ENCODE measurements at places on chromosomes 11 and 22.

DNA sequence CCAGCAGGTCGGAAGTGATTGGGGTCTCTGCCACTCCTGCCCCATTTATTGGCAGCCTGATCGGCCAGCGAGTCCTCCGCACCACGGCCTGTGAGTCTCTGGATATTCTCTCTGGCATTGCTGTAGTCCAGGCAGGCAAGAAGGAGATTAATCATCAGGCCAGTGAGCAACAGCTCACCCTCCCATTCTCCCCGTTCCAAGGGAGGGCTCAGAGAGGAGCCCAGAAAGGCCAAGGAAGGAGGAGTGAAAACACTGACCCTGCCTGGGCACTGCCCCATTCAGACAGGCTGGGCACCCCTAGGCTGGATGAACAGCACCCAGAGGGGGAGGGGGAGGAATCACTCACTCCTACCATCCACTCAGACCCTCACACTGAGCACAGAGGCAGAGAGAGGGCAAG lies 3.1 kb downstream of the SAA2 start:
- DNase-seq = no peak

DNA sequence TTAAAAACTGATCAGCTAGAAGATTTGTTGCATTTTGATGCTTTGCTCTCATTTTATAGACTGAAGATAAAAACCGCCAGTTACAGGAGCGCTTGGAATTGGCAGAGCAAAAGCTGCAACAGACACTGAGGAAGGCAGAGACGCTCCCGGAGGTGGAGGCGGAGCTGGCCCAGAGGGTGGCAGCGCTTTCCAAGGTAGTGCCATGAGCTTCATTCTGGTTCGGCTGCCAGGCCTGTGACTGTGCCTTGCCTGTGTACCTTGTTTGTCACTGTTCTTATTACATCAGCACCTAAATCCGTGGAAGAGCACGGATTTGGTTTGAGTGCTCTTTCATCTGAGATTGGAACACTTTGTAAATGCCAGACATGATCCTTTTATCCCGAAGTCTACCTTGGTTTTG lies 61.4 kb downstream of the PPFIA1 start:
- DNase-seq = no peak

DNA sequence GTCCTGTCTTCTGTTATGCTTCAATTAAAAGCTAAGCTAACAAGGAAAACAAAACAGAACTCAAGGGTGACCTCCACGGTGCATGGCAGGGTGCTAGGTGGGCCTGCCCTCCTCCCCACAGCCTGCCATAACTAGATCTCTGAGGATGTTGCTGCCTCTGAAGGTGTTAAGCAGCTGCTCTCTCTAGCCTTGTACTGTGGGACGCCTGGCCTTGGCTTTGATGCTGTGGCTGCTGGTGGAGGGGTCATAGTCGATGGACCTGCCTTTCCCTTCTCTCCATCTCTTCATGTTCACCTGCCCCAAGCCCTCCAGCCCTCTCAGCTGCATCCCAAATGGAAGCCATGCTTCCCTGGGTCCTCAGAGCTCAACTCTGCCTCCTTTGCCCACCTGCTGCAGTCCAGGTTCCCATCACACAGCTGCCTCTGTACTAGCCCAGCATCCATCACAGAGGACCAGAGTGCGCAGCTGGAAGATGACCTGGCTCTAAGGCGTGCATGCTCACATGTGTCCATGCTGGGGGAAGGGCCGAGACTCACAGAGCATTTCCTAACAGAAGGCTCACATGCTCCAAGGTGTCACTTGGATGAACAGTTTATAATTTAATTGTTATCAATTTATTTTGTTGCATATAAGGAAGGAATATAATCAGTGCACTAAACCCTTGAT lies 180.3 kb upstream of the E2F8 start:
- no peak for DNase-seq

DNA sequence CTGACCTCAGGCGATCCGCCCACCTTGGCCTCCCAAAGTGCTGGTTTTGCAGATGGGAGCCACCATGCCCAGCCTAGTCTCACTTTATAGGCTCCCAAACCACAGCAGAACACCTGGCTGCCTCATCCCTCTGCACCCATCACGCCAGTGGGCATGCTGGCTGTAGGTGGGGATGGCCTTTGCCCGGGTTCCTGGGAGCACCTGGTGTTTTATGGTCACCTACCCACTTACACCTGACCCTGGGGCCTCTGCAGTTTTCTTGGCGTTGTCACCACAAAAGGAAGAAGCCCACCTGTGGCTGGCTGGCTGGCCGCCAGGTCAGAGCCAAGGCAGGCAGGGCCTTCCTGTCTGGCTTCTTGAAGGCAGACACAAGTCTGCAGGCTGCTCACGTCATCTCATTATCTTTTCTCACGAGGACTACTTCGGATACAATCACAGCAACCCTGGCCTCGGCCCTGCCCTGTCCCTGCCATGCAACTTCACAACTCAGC lies 8.2 kb downstream of the RRP7A start:
- no peak for DNase-seq

- no peak for DNase-seq
These were observed 168.7 kb upstream of the TENM4 start for GRCh38 chr11:79609511-79609910.

GRCh38 chr11:6943131-6943530 lies 16.9 kb downstream of the ZNF215 start:
- DNase-seq = no peak

DNA sequence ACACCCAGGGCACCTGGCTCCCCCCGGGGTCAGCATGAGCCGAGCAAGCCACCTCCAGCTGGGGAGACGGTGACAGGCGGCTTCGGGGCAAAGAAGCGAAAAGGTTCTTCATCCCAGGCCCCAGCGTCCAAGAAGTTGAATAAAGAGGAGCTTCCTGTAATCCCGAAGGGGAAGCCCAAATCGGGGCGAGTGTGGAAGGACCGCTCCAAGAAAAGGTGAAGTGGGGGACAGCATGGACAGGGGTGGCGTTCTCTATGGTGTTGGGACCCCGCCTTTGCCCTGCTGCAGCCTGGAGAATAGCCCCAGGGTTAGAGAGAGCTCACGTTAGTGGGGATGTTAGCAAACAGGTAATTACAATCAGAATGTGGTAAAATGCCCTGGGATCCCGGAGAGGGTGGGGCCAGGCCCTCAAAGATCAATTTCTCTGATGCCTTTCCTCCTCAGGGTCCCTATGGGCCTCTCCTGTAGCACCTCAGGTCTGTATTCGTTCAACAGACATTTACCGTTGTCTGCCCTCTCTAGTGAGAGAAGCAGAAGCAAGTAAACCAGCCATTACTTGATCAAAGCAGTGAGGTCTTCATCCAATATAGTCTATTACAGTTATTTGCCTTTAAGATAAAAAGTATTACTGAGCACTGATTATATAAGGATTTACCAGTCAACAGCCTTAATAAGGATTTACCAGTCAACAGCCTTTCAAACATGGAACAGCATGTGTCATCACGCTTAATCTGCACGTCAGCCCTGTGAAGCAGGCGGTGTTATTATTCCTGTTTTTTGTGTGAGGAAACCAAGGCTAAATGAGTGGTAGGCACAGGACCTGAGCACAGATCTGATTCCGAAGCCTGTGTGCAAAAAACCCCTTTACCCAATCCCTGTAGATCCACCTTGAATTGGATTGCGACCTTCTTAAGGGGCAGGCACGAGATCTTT lies 1.0 kb downstream of the CCDC86 start:
- DNase-seq = no peak

GRCh38 chr11:33552756-33553155 lies 147.9 kb downstream of the C11orf91 start:
- no peak for DNase-seq

DNA sequence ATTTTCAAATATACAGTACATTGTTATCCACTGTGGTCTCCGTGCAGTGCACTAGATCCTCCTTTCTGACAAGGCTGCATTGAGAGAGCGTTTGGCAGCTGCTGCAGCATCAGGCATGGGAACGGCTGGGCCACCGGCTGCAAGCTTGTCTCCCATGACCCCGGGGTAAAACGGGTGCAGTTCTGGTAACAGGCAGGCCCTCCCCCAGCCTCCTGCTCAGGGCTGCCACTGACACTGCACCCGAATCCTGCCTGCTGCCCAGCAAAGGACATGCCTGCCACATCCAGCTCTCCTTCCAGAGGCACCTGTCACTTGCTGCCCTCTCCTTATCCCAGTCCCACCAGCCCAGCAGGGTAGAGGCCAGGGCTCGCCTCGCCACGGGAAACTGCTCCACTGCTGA lies 124.5 kb upstream of the TMEM45B start:
- DNase-seq = no peak

GRCh38 chr22:31882971-31883370 lies 61.4 kb upstream of the YWHAH start:
- no peak for DNase-seq

GRCh38 chr11:25824688-25825087 lies 507.2 kb upstream of the ANO3 start:
- DNase-seq = no peak

DNA sequence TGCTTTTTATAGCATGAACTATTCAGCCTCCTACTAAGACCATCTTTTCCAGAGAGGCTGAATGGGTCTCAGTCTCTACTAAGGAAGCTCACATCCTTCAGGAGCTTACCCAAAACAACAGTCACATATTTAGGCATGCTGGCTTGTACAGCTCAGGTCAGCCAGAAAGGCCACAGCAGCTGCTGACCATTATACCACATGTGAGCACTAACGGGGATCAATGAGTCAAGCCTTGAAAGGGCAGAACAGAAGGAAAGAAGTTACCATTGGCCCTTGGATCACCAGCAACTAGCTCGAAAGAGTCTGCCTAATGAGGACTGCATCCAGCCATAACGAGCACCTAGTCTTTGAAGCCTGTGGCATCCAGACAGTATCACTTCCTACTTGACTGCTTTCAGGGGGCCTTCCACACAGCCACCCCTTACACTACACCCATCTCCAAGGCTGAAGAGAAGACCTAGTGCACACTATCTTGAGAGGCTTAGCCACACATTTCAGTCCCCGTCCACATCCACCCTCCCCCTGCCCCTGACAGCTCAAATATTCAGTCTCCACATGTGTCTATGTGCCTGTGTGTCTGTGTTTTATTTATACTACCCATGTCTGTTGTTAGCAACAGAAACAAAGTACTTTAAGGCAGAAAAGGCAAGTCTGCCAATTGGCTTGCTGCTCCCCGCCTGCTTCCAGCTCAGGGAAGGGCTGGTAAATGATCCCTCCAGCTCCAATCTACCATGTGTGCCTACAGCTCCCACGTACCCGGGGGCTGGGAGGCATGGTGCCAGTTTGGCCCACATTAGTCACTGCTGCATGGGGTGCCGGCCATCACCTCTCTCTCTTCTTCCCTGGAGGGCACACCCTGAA lies 95.5 kb downstream of the RPL27A start:
- DNase-seq = peak; percentile 11

- no peak for DNase-seq
These were observed 32.1 kb upstream of the PAK1 start for GRCh38 chr11:77505956-77506355.

- no peak for DNase-seq
These were observed 16.2 kb upstream of the ACER3 start for GRCh38 chr11:76844511-76844910.

DNA sequence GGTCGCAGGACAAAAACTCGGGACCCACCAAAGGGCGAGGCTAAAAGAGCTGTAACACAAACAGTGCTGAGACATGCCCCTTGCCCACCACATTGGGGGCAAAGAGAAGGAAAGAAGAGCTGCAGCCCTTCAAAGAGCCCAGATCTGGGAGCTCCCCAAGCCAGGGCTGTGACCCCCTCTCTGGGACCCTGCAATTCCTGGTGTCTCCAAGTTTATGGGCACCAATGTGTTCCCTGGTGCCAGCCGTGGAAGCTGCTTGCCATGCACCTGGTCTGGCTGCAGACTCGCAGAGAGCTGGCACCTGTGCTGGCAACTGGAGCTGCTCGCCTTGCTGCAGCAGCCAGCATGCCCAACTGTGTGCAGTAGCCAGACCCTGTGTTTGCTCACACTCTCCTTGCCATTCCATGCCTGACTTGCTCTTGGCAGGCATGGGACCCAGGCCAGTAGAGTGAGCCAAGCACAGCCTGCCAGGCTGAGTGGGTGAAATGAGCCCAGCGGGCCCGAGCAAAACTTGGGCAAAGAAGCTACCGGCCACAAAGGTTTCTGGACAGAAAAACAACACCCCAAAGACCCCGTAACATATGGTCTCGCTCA lies 16.0 kb downstream of the RRP8 start:
- no peak for DNase-seq

DNA sequence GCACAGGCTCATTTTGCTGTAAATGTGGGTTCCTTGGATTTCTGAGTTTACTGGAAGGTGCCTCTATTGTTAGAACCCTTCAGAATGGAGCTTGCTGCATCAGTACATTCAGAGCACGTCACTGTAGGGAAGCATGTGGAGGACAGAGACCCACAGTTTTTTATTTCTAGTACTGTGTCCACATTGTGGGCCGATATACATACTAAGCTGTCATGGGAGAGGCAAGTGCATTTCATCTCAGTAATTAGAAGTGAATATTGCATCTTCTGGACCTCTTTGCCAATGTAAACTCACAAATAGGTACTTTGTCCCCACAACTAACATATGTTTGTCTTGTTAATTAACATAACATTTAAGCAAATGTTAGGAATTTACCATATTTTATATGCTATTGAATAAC lies 139.7 kb downstream of the NAV2 start:
- no peak for DNase-seq

DNA sequence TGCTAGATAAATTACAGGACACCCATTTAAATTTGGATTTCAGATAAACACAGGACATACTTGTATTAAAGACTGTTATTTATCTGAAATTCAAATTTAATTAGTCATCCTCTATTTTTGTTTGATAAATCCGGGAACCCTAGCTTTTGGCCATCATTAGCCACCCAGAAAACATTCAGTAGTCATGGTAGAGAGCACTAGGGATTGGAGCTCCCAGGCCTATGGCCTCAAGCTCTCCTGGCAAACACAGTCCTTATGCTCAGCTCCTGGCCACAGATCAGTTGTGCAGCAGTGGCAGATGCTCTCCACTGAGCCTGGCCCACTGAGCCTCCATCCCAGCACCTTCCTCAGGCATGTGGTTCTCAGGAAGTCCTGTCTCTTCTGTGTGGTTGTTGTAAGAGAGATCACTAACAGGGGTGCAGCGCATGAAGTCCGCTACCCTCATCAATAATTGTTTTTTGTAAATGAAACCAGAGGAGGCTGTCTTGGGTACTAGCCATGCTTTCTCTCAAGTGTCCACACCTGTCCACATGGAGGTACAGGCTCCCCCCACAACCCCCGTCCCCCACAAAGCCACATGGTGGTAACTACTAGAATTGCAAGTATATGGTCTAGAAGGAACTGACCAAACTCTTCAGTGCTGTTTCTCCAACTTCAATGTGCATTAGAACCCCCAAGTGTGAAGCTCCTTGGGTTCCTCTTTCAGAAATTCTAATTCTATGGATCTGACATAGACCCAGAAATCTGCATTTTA lies 1.1 kb upstream of the IRAG1 start:
- DNase-seq = no peak

DNA sequence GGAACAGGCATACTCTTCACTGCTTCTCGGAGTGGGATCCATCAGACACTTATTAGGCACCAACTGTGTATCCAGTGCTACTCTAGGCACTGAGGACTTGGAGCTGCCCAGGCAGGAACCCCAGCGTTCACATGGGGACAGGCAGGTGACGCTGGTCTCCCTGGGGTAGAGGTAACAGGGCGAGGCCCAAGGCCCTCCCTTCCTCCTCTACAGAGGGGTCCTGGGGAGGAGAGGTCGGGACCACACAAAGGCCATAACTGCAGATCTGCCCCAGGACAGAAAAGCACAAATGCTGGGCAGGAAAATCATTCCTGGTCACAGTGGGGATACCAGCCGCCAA lies 262.2 kb downstream of the BRD1 start:
- no peak for DNase-seq
